Esophagus mucosa (tissue), 1 donor: ENCODE measurements at places on chromosomes 3 and 15.

DNA sequence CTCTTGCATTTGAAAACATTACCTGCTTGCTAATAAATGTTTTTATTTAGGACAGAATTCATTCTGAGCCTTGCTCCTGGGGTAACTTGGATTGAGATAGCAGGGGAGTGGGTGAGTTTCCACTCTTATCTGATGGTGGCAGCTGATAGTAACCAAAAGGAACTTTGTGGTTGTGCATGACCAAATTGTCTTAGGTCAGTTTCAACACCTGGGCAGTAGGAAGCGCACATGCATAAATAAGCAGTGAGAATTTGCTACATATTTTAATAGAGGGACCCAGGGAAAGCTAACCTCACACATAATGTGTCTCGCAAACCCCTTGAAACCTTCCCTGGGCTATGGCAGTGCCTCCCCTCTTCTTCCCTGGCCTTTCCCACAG is 65.4 kb upstream of the XCR1 start:
- no peak for ATAC-seq

DNA sequence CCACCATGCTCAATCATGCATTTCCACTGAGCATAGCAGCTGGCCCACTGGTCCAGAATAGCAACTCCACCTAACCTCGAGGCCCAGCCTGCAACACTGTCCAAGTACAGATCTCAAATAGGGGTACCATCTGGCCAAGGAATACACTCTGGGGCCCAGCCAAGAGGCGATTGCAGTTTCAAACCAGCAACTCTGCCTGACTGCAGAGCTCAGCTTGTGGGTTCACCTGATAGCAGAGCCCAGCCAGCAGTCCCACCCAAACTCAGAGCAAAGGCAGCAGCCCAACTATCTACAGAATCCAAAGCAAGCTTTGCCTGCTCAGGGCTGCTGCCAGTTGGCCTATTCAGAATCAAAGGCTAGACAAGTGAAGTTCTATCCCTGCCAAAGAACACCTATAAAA is 30.5 kb downstream of the POLQ start:
- ATAC-seq = no peak

DNA sequence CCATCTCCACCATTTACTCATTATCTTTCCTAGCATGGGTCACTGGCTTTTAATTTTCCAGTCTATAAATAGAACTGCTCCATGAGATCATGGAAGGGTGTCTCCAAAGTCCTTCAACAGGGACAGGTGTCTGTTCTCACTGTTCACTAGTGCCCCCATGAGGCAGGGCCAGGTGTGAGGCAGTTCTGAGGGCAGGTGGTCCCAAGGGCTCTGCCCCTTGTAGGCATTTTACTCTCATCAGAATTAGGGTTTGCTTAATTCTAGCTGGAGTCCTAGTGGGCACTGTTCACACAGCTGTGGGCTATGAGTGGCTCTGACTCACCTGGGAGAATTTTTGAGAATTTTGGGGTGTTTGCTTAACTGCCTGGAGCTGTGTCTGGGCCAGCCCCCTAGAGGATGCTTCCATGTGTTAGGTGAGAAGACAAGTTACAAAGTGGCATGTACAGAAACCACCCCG is 248.0 kb upstream of the LYSMD4 start:
- no peak for ATAC-seq

GRCh38 chr3:175554801-175555200 is 695.7 kb downstream of the NAALADL2 start:
- no peak for ATAC-seq

DNA sequence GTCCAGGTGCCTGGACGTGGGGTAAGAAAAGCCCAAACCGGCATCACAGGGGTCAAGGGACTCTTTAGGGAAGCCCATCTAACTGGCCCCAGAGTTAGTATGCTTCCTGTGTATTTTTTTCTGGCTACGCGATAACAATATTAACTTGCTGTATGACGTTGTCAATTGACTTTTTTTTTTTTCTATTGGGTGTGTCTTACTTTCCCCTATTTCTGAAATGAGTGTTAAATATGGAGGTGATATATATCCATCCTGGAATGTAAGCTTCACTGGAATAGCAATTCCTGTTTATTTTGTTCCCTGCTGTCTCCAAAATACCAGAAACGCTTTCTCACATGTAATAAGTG is 598 bp upstream of the GMNC start:
- ATAC-seq = no peak

GRCh38 chr3:134079761-134080160 is 50.0 kb upstream of the SLCO2A1 start:
- ATAC-seq = no peak

DNA sequence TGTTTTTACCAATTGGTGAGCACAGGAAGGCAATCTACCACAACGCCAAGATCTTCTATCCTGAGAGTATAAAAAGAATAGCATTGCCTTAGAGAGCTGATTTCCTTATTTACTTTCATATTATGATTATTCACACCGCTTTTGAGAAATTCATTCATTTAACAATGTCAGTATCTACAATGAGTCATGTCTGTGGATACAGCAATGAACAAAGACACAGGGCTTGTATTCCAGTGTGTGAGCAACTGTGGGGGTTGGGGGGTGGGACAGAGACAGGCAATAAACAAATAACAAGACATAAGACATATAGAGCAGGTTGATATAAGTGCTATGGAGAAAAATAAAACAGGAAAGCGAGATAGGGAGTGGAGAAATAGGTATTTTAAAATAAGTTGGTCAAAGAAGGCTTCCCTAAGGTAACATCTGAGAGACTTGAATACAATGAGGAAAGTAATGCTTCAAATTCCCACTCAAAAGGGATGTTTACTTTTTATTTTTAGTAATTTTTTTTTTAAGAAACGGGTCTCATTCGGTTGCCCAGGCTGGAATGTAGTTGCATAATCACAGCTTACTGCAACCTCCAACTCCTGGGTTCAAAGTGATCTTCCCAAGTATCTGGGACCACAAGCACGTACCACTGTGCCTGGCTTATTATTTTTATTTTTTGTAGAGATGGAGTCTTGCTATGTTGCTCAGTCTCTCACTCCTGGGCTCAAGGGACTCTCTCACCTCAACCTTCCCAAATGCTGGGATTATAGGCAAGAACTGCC is 45.7 kb downstream of the PGBD4 start:
- ATAC-seq = peak; percentile 79

- no peak for ATAC-seq
These were observed 78.8 kb upstream of the UBE2E1 start for GRCh38 chr3:23726811-23727548.

- no peak for ATAC-seq
These were observed 399.6 kb downstream of the NAALADL2 start for GRCh38 chr3:175258763-175259162.

GRCh38 chr15:90915808-90916440 is 12.8 kb downstream of the MAN2A2 start:
- ATAC-seq = peak; percentile 24

DNA sequence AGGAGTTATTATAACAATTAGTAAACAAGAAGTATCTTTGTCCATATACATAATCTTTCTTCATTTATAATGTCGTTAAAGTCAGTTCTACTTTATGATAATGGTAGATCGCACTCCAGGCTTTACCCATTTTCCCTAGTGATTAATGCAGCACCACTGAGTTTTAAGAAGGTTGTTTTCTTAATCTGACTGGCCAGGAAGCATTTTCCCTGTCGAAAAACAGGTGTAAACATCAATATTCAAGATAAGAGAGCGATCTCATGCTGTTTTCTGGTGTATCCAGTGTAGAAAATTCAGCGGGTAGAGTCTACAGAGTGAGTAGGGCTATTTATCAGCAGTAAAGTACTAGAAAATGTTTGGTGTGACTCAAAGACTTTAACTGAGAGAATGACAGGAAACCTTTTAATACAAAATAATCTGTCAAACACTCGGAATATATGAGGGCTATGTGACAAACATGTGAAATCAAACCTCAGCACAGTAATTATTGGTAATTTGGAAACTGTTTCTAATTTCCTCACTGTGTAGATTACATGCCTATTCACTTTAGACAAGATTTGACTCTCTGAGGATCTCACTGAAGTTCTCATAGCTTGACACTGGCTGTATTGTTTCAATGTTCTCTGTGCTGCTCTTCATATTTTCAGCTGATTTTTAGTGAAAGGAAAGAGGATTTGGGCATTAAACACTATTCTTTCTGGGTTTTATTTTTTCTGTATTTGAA is 1013.2 kb downstream of the VGLL3 start:
- ATAC-seq = no peak

GRCh38 chr3:15656342-15656741 is 54.8 kb downstream of the BTD start:
- ATAC-seq = no peak

GRCh38 chr3:29441422-29441821 is 160.6 kb downstream of the RBMS3 start:
- ATAC-seq = no peak
